ENCODE measurements at places on chromosomes 7 and 10.

DNA sequence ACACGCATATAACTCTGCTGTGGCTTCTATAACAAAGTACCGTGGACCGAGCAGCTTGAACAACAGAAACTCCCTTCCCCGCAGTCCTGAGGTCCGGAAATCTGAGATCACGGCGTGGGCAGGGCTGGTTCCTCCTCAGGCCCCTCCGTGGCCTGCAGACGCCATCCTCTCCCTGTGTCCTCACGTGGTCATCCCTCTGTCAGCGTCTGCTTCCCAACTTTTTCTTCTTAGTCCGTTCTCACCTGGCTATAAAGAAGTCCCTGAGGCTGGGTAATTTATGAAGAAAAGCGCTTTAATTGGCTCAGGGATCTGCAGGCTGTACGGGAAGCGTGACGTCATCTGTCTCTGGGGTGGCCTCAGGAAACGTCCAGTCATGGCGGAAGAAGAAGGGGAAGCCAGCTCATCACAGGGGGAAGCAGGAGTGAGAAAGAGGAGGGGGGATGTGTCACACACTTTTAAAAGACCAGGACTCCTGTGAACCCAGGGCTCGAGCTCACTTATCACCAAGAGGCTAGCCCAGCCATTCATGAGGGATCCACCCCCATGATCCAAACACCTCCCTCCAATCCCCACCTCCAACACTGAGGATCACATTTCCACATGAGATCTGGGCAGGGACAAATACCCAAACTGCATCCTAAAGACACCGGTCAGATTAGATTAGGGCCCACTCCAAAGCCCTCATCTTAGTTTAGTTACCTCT, 91.2 kb upstream of the INSIG1 start:
- DNase-seq, result peak; percentile 37

DNA sequence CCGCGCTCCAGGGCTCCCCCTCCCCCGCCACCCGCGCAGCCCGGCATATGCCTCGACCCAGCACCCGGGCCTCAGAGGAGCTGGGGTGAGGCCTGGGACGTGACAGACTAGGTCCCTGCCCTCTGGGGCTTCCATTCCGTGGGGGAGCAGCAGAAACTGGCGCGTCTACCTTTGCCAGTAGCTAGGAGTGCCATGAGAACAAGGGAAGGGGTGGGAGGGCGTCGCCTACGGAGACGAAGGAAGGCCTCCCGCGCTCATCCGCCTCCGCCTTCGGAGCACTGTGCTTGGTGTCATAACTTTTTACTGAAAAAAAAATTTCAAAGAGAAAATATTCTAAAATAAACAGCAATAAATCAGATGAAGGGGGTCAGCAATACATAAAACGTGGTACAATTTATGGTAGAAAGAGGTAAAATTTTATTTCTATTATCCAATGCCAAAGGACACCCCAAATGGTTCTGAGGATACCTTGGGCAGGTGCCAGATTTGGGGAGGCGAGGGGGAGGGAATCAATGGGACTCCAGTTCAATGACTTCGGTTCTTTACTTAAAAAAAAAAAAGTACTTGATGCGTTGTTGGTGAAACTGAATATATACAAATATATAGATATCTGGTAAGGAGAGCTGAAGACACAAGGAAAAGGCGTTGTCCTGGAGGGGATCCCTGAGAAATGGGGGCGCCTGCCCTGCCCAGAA, 35.1 kb upstream of the GRID1 start:
- no peak for DNase-seq

DNA sequence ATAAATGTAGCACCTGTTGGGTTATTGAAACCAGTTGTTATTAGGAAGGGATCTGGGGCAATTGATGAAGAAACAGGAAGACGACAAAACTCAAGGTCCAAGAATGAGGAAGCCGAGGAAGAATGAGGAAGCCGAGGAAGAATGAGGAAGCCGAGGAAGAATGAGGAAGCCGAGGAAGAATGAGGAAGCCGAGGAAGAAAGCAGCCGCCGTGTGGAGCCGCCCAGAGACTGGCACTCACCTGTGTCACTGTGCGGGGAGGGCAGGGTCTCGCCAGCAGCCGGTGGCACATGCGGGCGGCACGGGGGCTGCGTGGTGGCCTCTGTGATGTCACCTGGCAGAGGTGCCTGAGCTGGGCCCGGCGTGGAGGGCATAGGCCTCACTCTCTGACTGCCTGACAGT, 71.1 kb upstream of the CFAP46 start:
- no peak for DNase-seq

DNA sequence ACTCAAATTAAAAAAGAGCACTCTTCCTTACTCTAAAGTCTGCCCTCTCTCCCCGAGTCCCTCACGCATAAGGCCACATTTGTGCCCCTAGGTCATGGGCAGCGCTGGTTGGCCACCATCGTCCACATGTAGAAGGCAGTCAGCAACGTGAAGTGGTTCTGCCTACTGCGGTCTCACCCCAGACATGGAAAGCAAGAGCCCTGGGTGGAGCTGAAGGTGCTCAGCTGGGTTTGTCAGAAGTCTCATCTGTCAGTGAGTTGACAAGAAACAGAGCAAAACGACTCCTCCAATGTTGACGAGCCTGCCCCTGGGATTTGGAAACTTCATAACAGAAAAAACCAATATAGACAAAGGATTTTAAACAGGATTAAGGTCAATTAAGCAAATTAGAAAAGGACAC, 192.3 kb upstream of the PRSS58 start:
- DNase-seq, result no peak

DNA sequence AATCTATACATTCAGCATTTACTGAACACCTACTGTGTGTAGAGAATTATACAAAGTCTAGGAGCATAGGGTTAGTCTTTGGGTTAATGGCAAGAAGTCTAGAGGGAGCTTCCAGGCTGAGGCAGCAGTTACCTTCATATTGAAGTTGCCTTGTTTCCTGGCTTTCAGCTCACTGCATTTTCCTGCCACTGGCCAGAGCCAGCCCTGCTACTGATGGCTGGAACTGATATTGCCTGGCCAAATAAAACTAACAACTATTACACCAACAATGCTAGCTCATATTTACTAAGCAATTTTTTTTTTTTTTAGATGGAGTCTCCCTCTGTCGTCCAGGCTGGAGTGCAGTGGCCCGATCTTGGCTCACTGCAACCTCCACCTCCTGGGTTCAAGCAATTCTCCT, 165.7 kb upstream of the ITGB1 start:
- no peak for DNase-seq

- no peak for DNase-seq
These were observed 51.0 kb downstream of the PTTG1IP2 start for GRCh38 chr7:90520484-90520883.

DNA sequence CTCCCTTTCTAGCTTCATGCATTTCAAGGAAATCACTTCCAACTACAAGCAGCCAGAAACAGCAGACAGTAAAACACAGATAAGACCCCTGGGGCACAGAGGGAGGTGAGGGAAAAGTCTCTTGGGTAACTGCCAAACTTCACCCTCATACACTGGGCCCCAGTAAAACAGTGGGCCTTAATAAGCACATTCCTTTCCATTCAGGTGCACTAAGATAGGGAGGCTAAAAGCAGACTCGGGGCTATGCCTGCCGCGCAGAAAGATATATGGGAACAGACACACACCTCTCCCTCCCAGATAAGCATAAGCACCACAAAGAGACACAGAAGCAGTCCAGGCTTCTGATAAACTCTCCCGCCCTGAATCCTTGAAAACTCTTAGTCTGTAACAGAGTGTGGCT, 117.0 kb downstream of the TYW1B start:
- no peak for DNase-seq

DNA sequence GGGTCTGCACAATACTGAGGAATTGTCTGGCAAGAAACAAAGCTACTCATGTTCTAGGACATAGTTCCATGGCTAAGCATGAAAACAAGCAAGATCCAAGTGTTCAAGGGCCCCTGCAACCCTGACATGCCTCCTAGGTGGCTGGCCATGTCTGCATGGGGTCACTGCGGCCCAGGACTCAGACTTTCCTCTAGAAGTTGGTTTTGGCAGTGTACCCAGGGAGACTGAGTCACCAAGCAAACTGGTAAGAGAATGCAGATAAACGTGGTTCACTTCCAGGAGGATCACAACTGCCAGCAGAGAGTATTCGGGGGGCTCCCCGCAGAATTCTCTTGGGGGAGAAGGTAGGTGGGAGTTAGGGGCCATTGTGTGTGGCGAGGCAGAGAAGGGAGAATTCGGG, 7.4 kb upstream of the PFKFB3 start:
- no peak for DNase-seq

- no peak for DNase-seq
These were observed 10.5 kb downstream of the CARD11 start for GRCh38 chr7:3033136-3033535.

DNA sequence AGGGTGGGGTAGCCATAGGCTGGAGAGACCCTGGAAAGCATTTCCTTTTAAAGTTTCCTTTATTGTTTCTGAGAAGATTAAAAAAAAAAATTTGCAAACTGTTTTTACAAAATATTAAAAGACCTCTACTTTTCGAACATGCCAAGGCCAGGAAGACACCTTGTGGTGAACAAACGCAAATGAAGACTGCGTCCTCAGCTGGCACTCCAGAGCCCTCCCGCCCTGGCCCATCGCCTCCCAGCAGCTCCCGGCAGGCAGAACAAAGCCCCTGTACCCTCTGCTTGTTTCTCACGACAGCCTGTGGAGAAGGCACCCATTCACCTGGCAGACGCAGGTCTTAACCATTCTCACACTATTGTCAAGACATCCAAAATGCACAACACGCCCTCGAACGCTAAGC, 56.4 kb downstream of the ESYT2 start:
- DNase-seq, result no peak

DNA sequence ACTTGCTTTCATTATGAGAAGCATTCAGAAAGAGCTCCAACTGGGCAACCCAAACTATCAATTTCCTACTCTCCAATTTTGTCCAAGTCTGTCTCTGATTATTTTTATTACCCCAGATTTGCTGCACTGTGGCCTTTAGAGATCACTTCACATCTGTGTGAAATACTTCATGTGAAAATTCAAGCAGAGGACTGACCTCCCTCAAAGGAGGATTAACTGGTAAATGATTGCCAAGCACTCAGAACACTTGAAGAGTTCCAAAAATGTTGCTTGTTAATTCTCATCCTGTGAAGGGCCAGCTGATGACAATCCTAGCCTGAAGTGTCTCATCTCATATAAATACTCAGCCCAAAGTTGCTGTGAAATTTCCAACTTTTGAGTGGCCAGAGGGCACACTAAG, 182.8 kb upstream of the DGKB start:
- DNase-seq, result no peak

DNA sequence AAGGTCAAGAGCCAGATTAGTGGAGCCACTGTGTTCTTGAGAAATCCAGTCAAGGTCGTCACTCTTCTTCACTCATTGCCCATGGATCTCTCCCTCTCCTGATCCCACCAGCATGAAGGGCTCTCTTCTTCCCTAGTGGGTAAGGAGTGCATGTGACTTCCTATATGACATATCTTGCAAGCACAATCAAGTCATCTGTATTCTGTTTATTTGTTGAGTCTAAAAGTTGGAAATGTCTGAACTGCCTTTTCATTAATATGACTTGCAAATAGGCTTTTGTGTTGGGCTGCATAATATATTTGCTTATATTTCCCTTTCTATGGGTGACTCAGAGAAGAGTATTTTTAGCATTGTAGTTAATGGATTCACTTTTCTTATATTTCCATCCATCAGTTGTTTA, 313.7 kb upstream of the KMT2E start:
- no peak for DNase-seq

GRCh38 chr10:62018131-62018911, 116.8 kb downstream of the ARID5B start:
- no peak for DNase-seq

DNA sequence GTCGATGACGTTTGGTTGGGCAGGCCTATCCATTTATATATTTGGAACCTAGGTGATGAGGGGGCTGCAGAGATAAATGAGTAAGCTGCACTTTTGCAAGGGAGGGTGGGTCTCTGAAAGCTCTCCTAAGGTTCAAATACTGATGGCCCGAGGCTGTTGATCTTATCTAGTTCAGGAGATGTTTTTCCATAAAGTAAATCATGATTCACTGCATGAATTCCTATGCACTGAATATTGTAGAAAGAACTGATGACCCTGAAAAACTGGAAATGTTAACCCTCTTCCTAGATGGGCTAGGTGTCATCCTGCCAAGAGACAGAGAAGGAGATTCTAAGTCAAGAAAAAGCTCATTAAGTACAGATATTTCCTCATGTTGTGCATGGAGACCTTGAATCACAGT, 459.9 kb downstream of the PLXNA4 start:
- DNase-seq, result no peak

GRCh38 chr7:8154272-8154671, 107.7 kb downstream of the ICA1 start:
- no peak for DNase-seq

DNA sequence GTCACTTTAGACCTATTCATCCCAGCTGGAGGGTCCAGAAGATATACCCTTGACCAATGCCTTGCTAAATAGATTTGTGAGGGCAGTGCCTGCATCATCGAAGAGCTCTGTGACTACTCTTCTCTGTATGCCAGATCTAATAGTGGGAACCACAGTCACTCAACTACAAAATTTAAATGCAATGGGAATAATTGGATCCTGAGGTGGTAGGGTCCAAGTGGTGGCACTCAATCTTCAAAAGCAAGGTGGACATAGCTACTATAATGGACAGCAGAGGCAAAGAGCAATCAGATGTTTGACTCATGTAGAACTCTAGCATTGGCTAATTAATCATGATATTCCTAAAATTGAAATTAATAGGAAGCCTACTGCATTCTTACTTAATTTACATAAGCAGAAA, 554.3 kb upstream of the GRM3 start:
- DNase-seq, result no peak

- DNase-seq, result no peak
These were observed 472.8 kb upstream of the STEAP1 start for GRCh38 chr7:89681448-89681847.

- no peak for DNase-seq
These were observed 31.7 kb downstream of the MAGI2 start for GRCh38 chr7:79421751-79422150.

DNA sequence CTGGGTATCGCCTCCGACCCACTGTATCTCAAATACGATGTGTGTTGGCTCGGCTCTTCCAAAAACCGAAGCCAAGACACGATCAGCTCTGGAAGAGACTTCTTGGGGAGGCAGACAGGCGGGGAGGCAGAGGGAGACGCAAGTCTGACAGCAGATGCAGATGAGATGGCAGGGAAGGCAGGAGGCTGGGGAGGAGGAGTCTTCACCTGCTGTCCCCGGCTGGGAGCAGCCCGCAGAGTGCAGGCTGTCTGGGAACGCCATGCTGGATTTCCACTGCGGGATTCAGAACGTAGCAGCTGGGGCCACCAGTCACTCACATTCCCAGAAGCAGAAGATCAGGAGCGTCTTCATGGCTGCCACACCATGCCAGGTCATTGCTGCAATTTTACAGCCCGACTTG, 29.4 kb downstream of the CTBP2 start:
- no peak for DNase-seq

- DNase-seq, result no peak
These were observed 160.0 kb upstream of the INSYN2A start for GRCh38 chr10:127356360-127356759.

GRCh38 chr10:61943674-61944378, 42.3 kb downstream of the ARID5B start:
- no peak for DNase-seq

- no peak for DNase-seq
These were observed 21.1 kb downstream of the SLC29A4 start for GRCh38 chr7:5303591-5304505.

GRCh38 chr10:102150970-102151773, 1.0 kb upstream of the NOLC1 start:
- DNase-seq, result no peak
